Caki2 (cell line): ENCODE measurements at places on chromosomes 11 and 22. TPM values are rescaled to one million over a fixed set of nuclear protein-coding genes. Genes with fewer than 3 reads are reported as not detected.

Gene CADM1
- 17.5 and 28.2 TPM in 2 replicates for total RNA-seq

Gene ALG9
- total RNA-seq: 17.2 and 45.7 TPM in 2 replicates

Gene ACRV1
- total RNA-seq: not detected in 2 replicates

Gene ALDH3B1
- 77.5 and 85.5 TPM in 2 replicates for total RNA-seq

Gene ABCC8
- total RNA-seq: not detected in 2 replicates

Gene IFITM10
- total RNA-seq: 0.55 and 2.7 TPM in 2 replicates

Gene SDHD
- total RNA-seq: 75.6 and 140 TPM in 2 replicates

Gene MMP1
- total RNA-seq: 0.26 and 0.78 TPM in 2 replicates

Gene CDC42EP1
- 8.9 and 9.1 TPM in 2 replicates for total RNA-seq

Gene OLFML1
- total RNA-seq: not detected in 2 replicates

Gene LDHAL6A
- not detected in 2 replicates for total RNA-seq

DNA sequence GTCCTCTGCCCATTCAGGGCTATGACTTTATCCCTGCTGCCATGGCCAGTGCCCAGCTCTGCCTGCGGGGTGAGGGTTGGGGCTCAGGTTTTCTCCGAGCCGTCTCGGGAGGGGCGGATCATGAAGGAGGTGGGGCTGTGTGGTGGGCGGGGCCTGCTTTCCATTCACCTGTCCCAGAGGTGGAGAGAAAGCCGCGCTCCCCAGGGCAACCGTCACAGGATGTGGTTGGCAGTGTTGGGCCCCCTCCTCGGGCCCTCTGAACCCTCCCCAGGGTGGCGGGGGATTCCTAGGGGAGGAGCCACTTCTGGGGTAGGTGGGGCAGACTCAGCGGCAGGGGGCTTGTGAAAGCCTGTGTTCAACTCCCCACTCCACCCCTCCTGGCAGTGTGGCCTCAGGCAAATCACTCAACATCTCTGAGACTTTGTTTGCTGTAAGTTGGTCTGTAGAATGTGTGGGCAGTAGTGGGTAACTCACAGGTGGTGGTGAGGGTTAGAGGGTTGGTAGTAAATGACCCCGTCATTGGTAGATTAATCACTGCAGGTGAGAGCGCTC lies 50.3 kb downstream of the CD6 start:
- DNase-seq: no peak

DNA sequence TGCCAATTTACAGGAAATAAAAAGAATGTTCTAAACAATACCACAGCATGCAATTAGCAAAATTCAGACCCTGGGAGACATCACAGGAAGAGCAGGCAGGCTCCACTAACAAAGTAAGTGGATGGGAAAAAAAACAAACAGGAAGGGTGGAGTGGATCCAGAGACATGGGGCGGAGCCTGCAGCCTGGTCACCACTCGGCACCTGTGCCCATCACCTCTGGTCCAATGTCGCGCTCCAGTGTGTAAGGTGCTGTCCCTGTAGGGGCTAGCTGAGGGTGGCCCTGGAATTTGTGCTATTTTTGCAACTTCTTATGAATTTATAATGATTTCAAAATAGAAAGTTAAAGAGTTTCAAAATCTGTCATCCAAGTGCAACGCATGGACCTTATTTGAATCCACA lies 11.0 kb upstream of the MOB2 start:
- DNase-seq: no peak

GRCh38 chr11:113567867-113568544 lies 92.8 kb upstream of the DRD2 start:
- DNase-seq: no peak

- DNase-seq: no peak
Measured at GRCh38 chr11:13897646-13898276, 64.8 kb upstream of the SPON1 start.

GRCh38 chr11:45280449-45280848 lies 5.7 kb downstream of the SYT13 start:
- no peak for DNase-seq

- DNase-seq: no peak
Measured at GRCh38 chr22:20542736-20543135, 35.3 kb downstream of the MED15 start.

GRCh38 chr11:75103380-75104026 lies 6.8 kb upstream of the OR2AT4 start:
- no peak for DNase-seq

DNA sequence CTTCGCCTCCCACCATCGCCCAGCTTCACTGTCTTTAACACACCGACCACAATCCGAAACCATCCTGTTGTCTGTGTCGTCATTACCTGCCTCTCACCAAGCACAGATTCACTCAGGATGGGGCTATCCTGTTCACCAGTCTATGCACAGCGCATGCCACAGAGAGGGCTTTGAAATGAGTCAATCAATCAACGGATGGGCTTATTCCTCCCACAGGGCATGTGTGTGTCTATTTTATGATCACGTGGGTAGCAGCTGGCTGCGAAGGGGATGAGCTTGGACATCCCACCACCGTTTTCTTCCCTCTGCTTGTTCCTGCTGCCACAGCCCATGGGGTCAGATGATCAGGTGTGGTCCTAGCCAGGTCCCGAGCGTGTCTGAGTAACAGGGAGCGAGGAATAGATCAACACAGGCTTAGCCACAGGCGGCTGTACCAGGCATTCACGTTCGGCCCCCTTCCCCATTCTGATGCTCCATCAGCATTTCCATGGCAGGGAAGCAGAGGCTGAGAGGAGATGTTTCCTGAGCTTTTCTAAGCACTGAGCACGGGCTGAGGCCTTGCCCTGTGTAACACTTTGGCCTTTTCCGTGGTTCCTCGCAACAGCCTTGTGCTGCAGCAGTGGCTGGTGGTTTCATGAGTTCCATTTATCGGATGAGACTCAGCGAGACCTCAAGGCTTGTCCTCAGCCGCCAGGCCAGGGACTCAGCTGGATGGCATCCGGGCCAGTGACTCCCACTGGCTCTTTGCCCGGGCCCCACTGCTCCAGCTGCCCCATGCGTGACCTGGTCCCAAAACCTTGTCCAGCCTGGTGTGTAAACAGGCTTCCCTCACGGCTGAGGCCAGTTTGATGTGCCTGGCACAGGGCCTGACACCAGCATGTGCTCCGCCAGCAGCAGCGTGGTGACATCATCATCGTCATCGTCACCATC lies 48.1 kb upstream of the FGF3 start:
- DNase-seq: no peak

DNA sequence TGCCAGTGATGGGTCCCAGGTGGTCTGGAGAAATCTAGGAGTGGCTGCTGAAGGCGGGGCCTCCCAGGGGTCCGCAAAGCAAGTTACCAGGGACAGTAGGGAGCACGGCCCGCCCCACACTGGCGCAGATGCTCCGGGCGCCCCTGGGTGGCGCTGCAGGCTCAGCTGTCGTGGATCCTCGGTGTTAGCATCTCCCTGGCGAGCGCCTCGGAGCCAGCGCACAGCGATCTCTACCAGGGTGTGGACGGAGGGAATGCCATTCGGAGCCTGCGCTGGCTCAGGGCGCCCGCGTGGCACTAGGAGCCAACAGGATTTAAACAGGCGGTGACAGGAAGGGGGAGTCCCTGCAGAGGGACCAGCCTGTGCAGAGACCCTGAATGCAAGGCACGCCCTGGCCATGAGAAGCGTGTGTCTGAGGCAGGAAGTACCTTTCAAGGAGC lies 20.2 kb downstream of the FADS3 start:
- DNase-seq: no peak

- no peak for DNase-seq
Measured at GRCh38 chr22:37659897-37660708, 1.6 kb downstream of the PDXP start.

GRCh38 chr11:80281194-80281593 lies 840.4 kb upstream of the TENM4 start:
- no peak for DNase-seq

DNA sequence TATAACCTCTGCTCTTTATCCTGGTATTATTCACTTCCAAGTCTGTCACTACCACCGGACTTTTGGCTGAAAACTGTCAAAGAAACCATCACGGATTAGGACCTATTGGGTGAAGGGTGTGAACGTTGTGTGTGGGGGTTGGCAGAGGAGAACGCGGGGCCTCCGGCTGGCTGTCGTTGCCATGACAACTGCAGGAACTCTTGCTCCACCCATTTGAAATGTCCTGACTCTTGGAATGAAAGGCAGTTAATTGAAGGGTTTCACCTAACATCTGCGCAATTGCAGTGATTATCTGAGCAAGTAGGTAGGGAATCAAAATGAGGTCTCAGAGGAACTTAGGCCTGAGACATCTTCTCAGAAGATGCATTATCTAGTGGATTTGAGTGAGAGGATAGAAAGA lies 60.9 kb upstream of the CLMP start:
- no peak for DNase-seq

GRCh38 chr22:49255741-49256318 lies 571.8 kb downstream of the BRD1 start:
- DNase-seq: no peak

DNA sequence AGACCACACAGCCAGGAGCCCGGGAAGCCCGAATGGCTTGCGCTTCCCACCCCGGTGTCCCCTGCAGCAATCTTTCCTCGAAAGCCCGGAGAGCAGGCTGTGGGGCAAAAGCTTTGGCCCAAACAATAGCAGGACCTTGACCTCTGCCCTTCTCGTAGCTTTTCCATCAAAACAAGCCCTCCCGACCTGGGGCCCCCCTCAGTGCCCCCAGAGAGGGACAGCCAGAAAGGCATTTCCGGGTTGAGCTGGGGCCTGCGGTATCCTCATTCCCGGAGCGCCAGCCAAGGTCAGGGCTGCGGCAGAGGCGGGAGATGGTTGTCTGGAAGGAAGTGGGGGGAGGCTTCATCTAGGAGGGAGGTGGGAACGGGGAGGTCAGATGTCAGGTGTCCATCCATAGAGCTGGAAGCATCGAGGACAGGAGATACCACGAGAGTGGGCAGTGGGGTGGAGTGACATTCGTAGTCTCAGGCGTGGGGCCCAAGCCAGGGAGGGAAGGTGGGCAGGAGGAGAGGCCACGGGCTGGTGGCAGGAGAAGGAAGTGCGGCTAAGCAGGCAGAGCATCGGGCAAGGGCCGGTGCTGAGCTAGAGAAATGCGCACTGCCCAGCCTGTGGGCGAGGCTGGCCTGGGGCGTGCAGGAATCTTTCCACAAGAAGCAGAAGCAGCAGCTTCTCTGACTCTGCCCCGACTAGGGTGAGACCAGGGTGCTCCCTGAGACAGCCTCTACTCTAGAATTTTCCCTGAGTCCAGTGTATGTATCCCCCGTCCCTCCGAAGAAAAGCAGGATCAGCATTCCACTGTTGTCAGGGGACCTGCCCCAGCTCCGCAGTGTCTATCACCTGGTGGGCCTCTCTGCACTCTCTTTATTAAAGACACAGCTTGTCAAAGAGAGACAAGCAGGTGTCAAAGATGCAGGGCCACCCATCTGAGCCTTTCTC lies 14.3 kb downstream of the PDGFB start:
- DNase-seq: no peak

DNA sequence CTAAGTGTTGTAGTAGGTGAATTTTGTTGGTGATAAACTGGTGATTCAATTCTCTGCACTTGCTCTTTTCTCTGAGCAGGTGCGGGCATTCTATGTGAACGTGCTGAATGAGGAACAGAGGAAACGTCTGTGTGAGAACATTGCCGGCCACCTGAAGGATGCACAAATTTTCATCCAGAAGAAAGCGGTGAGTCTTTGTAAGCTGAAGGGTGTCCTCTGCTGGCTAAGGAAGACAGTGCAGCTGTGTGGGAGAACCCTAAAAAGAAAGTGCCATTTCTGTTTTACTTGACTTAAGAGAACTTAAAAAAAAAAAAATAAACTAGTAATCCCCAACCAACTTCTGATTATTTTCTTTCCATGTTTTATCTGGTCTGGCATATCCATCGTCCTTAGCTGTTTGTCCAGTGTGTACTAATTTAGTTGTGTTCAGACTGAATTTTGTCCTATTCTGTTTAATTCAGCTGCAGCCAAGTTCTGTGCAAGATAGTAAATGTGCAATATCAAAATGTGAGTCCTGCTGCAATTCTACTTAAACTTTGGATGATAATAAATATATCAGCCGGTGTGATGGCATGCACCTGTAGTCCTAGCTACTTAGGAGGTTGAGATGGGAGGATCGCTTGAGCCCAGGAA lies 29.6 kb downstream of the CAT start:
- DNase-seq: no peak

GRCh38 chr22:32052936-32053791 lies 10.1 kb downstream of the SLC5A1 start:
- DNase-seq: no peak

DNA sequence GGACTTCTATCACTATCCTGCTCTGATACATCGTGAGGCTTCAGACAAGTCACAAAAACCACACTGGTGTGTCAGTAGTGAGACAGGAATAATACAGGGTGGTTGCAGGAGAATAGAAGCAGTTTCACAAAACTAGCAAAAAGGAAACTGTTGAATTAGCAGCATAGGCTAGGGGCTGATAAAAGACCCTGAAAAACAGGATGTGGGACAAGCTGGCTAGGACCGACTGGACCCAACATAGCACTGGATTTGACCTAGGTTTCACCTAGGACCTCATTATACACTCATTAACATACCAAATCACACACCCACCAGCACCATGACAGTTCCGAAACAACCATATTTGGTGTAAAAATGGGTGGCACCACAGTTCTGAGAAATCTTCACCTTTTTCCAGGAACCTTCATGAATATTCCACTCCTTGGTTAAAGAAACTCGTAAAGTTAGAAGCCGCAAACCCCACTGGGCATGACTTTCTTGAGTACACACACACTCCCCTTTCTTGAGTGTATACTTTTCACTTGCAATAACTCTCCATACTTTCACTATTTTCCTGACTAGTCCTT lies 76.2 kb downstream of the SLC1A2 start:
- DNase-seq: no peak
